WTC11 (cell line): ENCODE measurements at places on chromosomes 3 and 15.
A peak's percentile ranks its signal among the peaks of the same experiment; 100 is the strongest.

GRCh38 chr3:107117922-107118536 lies 259.2 kb upstream of the CCDC54 start:
- DNase-seq = peak; percentile 43

GRCh38 chr3:43968465-43968864 lies 273.2 kb upstream of the TOPAZ1 start:
- peak; percentile 23 for DNase-seq

DNA sequence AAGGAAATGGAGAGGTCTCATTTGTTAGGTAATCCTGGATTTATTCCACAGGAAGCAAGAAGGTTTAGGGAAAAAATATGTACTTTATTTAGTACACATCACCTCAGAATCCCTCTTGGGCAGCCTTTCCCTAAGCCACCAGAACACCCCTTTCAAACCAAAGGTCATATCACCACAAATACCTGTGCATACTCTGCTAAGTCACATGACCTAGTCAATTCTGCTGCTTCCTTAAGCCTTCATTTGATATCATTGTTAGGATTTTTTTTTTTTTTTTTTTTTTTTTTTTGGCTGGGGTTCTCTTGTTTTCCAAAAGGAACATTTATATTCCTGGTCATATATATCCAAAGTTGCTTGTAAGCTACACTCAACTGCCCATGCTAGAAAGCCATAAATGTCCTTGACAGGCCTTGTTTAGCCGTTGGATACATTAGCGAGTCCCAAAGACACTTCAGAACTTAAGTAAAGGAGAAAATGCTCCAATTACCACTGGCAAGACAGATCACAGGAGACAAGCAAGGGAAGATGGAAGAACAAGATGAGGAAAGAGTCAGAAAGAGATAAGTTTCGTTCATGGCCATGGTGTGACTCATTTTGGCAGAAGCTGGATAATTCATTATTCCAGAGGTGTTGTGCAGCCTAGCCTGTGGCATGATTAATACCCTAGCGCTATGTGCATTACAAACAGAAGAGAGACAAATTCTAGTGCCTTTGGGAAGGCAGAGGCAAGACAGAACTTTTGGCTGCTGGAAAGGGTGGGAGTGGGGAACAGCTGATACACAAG lies 155.6 kb upstream of the SLC2A2 start:
- no peak for DNase-seq

DNA sequence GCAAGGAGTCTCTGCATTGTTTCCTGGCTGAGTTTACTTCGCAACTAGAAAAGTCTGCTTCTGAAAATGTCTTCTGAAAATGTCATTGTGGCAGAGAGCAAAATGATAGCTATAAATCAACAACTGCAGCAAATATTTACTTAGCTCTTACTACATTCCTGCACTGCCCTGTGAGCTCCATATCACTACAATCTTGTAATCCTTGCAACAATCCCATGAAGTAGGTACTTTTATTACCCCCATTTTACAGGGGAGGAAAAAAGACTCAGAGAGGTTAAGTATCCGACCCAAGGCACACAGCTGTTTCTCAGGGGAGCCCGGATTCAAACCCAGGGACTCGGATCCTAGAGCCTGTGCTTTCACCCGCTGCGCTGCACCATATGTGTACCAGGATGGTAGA lies 34.2 kb upstream of the SPTBN5 start:
- DNase-seq = no peak

GRCh38 chr15:35439291-35439690 lies 106.7 kb downstream of the DPH6 start:
- DNase-seq = no peak
